ENCODE measurements at places on chromosomes 12 and 14.
A peak's percentile ranks its signal among the peaks of the same experiment; 100 is the strongest.

DNA sequence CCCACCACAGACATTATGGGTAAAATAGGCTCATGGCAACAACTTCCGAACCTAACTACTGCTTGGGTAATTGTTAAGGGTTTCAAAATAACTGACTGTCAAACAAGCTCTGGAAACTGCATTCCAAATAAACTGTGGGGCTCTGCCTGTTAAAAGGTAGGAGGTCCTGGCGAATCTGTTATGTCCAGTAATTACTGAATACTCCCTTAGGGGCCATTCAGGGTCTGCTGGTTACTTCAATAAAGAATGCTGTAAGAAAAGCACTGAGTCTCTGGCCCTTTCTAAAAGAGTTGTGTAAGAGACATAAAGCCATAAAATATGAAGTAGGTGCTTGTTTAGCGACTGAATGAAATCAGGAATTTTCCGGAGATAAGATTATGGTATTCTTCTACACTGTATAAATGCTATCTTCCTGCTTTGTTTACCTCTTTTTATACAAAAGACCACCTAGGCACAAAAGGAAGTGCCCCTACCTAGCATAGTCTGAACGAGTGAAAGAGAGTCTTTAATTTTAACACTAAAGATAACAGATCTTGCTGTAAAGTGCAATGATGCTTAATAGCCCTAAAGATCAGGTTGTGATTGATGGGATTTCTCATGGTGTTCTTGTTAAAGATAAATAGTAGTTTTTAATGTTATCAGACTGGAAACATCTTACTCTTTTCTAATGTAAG is 127.8 kb downstream of the FBXL14 start:
- DNase-seq, result no peak

DNA sequence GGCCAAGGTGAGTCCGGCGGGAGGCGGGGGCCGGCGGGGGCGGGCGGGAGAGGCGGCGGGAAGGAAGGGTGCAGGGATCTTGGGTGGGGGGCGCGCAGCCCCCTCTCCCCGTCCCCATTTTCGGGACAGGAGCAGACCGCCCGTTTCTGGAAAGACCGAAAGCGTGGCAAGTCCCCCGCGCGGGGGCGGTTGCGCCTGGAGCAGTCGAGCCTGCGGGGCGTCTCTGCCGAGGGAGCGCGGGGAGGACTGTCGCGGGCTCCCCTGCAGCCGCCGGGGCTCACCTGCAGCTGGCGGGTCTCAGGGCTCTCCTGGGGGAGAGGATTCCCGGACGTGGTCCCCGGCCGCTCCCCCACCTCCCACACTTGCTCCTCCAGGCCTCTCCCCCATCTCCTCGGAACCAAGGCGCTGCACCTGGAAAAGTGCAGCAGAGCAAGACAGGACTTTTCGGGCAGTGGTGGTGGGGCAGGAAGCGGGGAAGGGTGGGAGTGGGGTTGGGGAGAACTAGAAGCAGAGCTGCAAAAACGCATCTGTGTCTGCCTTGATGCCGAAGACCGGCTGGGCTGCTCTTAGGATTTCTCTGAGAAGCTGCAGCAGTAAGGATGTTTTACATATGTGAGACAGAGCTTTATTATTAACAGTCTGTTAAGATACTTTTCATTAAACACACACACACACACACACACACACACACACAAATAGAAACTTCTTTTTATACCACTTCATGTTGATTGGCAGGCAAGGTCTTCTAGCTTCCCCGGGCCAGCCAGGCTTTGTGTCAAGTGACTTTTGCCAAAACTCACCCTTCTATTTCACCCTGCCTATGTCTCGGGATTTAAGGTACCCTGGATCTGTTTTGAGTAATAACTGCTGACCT is 677 bp downstream of the C12orf75 start:
- DNase-seq, result peak; percentile 24

GRCh38 chr12:45768194-45768593 is 38.7 kb downstream of the ARID2 start:
- DNase-seq, result no peak

- DNase-seq, result no peak
Observed at GRCh38 chr12:93040367-93040766, 111.3 kb upstream of the EEA1 start.

- no peak for DNase-seq
Observed at GRCh38 chr12:114866331-114866730, 182.4 kb upstream of the TBX3 start.

GRCh38 chr14:79510659-79511058 is 700.6 kb downstream of the DIO2 start:
- no peak for DNase-seq

DNA sequence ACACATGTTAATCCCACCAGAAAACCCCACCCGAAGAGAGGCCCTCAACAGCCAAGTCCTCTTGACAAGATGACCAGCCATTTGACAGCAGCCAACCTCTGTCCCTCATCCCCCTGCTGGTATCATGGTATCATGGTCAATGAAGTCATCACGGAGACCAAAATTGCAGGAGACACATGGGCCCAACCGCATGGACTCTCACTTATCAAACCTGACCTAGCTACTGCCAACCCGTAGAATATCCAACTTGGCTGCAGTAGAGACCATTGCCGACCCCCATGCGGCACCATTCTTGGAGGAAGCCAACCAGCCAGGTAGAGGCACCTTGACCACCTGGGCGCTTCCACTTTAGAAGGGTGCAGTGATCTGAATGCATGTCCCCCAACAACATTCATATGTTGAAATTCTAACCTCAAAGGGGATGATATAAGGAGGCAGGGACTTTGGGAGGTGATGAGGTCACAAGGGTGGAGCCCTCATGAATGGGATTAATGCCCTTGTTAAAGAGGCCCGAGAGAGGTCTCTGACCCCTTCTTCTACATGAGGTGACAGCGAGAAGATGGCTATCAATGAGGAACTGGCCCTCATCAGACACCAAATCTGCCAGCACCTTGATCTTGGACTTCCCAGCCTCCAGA is 33.3 kb downstream of the DIO3 start:
- DNase-seq, result no peak

- DNase-seq, result no peak
Observed at GRCh38 chr12:59041241-59042121, 121.2 kb upstream of the LRIG3 start.

DNA sequence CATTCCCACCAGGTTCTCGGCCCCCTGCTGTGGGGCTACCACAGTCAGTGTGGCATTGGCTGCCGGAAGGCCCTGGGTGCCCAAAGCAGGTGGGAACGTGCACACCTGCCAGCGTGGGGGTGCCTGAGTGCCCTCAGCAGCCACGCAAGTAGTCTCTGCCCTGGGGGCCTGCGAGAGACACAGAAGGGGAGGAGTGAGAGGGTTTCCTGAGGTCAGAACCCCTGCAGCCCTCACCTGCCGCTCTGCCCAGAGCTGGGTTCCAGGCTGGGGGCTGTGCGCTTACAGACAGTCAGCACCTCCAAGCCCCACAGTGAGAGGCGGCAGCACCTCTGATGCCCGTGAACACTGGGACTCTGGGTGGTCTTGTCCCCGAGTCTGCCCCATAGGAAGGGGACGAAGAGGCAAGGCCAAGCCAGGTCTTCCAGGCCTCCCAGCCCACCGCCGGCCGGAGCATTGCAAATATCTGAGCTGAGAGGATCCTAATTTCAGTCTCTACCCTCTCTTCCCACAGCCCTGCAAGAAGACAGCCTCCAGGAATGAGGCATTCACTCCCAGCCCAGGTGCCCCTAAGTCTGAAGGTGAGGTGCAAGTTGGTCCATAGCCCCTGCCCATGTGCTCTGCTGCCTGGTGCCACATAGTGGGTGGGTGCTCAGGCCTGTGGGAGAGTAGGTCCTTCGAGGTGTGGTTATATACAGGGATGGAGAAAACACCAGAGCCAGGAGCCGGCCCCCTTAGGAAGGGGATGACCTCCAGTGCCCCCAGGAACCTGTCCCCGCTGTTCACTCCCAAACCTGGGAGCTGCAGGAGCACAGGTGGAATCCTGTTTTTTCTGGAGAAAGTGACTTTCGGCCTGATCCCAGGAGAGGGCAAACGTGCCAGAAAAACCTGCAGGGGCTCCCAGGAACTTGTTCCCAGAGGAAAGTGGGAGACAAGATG is 291.1 kb upstream of the RTL1 start:
- no peak for DNase-seq

- no peak for DNase-seq
Observed at GRCh38 chr14:57637901-57638300, 144.2 kb upstream of the CCDC198 start.

GRCh38 chr14:102620413-102620812 is 28.0 kb downstream of the RCOR1 start:
- DNase-seq, result no peak

DNA sequence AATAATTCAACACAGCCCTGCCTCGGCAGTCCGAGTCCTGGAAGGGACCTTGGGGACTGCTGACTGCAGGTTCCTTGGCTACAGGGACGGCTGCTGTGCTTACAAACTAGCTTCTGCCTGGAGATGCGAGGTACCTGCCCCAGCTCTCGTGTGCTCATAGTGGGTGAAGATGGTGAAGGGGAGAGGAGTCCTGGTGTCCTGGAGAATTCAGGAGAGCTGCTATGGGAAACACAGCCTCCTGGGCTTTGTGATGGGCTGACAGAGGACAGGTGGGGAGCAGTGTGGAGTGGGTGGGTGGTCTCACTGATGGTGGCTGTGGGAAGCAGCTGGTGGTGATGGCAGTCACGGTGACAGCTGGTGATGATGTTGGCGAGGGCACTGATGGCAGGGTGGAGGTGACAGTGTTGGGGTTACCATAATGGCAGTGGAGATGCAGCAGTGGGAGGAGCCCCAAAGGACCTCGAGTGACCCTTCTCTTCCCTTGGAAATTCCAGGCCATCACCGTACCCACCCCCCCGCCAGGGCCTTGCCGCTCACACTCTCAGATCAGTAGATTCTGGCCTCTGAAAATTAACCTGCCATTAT is 32.8 kb downstream of the HVCN1 start:
- no peak for DNase-seq

- DNase-seq, result peak; percentile 86
Observed at GRCh38 chr12:401235-402028, at the start of gene CCDC77. Gene CCDC77, plus strand, starts transcription at chr12:401644. Its CDS starts 7,740 bp downstream, at chr12:409384.

GRCh38 chr12:103833095-103833775 is 7.8 kb downstream of the NT5DC3 start:
- no peak for DNase-seq

- DNase-seq, result no peak
Observed at GRCh38 chr12:31233061-31233730, 92.8 kb downstream of the SINHCAF start.

- no peak for DNase-seq
Observed at GRCh38 chr12:5201554-5202218, 158.0 kb downstream of the KCNA5 start.

DNA sequence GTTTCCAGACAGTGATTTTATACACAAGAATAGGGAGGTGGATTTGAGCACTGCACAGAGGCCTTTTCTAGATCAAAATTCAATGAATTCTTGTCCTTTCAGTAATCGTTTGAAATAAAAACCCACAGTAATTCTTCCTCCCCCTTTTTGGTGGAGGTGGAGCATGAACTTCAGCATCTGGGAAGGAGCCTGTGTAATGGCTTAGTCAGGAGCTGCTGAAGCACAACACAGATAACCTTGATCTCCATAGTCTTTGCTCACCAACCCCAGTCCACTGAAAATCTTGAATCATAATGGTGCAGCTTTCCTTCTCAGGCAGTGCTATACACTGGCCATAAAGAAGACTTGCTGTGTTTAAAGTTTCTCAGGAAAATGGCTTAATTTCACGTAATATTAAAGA is 6.4 kb upstream of the TBPL2 start:
- no peak for DNase-seq

DNA sequence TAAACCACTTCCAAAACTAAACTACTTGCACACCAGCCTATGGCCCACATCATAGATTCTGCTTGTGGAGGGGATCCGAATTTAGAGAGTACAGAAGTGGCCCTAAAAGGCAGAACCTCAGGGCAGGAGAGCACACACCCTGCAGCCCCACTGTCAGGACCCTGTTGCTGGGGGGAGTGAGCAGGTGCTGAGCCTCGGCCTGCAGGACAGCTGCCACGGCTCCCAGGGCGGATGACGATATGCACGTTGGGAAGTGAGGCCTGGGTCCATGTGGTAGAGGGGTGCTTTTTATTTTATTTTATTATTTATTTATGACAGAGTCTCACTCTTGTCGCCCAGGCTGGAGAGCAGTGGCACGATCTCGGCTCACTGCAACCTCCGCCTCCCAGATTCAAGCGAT is 73.5 kb downstream of the TNFAIP2 start:
- no peak for DNase-seq

GRCh38 chr14:77319422-77319821 is 1.3 kb downstream of the POMT2 start:
- no peak for DNase-seq

- DNase-seq, result no peak
Observed at GRCh38 chr14:50806241-50806933, 24.6 kb downstream of the NIN start.

DNA sequence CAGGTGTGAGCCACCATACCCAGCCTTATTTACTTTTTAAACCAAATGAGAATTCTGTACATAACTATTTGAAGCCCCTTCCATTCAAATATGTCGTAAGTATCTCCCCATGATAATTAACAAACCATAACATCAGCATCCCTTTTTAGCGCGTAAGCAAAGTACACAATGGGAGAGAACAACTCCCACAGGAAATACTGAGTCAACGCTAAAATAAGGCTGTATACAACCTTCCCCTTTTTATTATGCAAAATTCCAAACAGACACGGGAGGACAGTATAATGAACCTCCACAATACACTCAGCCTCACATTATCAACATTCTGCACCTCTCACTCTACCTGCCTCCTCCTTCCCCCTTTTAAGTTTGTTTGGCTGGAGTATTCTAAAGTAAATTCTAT is 73.5 kb downstream of the CCDC88C start:
- no peak for DNase-seq

DNA sequence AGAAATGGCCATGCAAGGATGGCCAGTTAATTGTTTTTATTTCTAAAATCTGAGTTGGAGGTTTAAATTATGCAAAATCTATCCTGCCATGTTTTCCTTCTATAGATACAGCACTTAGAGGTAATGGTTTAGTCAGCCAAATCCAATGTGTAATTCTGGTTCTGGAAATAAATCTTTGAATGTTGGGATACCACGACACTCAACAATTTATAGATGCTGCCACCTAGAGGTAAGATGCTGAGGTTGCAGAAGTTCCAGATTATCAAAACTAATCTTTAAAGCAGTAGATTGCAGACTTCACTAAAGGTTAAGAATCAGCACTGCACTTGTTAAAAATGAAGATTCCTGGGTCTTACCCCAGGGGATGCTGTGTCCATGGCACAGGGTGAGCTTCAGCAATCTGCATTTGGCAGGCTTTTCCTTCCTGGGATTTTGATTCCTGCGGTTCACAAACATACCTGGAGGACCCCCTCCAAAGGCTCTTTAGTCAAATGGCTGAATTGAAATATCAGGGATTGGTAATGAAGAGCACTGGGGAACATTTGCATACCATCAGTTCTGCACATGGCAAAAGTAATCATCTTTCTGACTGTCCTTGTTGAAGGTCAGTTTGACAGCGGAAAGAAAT is 53.4 kb upstream of the ANO4 start:
- no peak for DNase-seq

All from activated T-cell treated with anti-CD3 and anti-CD28 coated beads for 1 hour (primary cell).